ENCODE measurements at places on chromosomes 6 and 20. TPM values are rescaled to one million over a fixed set of nuclear protein-coding genes. Genes with fewer than 3 reads are reported as not detected.

DNA sequence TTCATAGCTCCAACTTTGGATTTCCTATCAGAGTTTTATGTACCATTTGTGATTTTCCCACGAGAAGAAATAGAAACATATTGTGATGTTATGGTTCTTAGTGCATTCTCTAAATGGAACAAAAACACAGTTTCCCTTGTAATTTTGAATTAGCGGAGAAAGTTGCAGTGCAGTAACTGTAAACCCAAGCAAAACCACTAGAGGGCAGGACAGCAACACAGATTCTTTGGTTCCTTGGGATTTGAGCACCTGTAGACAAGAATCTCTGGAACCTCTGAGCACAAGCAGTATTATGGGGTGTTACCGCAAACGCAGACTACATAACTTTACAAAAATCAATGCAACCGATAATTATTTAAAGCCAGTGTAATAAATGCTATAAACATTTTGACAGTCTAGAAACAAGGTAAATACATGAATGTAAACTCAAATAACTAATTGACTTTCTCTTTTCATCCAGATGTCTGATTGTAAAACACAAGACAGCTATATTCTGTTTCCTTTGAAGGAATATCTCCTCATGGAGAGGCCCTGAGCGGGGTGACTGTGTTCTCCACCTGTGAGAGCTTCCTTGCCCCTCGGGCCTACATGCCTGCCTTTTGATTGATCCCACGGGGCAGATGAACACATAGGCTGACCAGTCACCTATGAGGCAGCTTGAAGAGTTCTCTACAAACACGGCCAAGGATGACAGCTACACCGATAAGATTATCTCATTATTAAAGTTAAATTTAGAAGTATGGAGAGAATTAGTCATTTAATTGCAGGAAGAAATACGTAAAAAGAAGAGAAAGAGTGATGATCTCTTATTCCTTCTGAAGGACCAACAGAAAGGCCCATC lies 67.5 kb upstream of the COL21A1 start:
- DNase-seq, result peak; percentile 31

DNA sequence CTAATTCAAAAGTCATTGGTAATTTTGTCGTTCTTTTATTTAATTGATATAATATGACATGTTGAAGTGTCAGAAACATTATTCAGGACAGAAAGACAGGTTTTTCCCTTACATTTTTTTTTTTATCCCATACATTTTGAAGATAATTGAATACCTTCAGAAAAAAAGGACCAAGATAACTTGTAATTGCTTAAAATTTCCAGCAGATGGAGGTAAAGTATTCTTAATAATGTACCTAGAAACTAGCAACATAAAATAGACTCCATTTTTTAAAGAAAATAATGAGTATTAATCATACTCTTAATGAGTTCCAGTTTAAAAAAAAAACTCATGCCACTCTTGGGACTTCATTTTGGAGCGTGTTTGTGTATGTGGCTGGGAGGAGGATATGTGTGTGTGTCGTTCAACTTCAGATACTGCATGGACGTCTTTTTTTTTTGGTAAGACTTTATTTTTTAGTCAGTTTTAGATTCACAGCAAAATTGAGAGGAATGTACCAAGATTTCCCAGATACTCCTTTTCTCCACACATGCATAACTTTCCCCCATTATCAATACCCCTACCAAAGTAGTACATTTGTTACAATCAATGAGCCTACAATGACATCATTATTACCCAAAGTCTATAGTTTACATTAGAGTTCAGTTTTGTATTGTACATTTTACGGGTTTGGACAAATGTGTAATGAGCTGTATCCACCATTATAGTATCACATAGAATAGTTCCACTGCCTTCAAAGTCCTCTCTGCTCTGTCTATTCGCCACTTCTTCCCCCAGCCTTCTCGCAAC lies 79.4 kb downstream of the ROS1 start:
- peak; percentile 28 for DNase-seq

- peak; percentile 9 for DNase-seq
Observed at GRCh38 chr6:45586216-45587171, 208.8 kb upstream of the SUPT3H start.

- peak; percentile 10 for DNase-seq
Observed at GRCh38 chr6:106477146-106477545, 116.6 kb downstream of the CRYBG1 start.

DNA sequence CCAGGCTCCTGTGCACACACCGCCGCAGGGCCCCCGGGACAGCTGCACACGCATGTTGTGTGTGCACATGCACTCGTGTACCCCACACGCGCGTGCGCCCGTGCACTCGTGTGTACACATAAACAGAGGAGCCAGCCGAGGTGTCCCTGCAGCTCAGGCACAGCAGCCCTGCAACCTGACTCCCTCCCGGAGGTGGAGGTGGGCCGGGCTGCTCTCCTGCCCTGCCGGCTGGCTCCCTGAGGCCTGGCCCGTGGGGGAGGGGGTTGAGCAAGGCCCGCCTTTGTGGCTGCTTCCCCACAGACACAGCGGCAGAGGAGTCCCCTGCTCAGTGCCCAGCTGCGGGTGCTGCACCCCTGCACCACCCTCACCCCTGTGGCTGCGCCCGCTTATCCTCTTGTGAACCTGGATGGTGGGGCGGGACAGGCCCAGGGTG lies 624 bp downstream of the RBBP8NL start:
- no peak for DNase-seq

DNA sequence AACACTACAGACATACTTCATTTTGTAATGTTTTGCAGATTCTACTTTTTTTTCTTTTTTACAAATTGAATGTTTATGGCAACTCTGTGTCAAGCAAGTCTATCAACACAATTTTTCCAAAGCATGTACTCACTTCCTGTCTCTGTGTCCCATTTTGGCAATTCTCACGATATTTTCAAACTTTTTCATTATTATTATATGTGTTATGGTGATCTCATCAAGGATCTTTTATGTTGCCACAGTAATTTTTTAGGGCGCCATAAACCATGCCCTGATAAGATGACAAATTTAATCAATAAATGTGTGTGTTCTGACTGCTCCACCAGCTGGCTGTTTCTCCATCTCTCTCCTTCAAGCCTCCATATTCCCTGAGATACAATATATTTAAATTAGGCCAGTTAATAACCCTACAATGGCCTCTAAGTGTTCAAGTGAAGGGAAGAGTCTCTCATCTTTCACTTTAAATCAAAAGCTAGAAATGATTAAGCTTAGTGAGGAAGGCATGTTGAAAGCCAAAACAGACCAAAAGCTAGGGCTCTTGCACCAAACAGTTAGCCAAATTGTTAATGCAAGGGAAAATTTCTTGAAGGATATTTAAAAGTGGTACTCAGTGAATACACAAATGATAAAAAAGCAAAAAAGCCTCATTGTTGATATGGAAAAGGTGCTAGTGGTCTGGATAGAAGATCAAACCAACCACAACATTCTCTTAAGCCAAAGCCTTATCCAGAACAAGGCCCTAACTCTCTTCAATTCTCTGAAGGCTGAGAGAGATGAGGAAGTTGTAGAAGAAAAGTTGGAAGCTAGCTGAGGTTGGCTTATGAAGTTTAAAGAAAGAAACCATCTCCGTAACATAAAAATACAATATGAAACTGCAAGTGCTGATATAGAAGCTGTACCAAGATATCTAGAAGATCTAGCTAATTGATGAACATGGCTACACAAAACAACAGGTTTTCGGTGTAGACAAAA lies 194.4 kb upstream of the TAB2 start:
- no peak for DNase-seq

DNA sequence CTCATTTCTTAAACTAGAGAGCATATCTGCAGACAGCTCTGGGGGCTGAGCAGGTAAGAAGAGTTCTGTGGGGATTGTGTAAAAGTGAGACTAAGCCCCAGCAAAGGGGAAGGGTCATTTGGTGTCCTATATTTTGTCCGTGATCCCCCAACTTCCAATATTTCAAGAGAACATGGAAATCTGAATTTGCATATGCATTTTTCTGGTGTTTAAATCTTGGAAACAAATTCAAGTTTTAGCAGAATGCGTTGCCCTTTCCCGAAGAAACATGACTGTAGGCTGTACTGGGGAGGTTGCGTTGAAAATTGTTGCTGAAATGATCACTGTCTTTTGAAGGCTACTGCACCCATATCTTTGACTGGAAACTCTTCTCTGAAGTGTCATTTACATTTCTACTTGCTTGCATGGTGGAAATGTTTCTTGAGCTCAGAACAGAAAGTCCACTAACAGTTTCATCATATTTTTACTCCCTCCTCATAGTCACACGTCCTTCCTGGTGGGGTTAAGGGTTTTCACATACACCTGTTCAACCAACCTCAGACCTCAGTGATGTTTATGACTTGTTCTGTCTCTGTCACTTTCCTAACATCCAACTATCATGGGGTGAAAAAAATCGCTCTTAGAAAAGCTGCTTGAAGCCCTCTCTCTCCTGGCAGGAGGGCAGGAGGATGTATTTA lies 140.3 kb downstream of the BCAS1 start:
- DNase-seq, result peak; percentile 80

Gene PRICKLE4
- 1.2 TPM for total RNA-seq

Gene AARS2
- total RNA-seq, result 22.4 TPM

Gene CST7
- not detected for total RNA-seq

Gene UBE2C
- total RNA-seq, result 222 TPM

Gene EPHA7
- not detected for total RNA-seq

Gene ARHGAP40
- total RNA-seq, result not detected

Gene ANGPT4
- total RNA-seq, result not detected

Gene ADGRB3
- total RNA-seq, result not detected

Measured in OCI-LY7 (cell line).